ENCODE measurements at places on chromosomes 2 and 18.

DNA sequence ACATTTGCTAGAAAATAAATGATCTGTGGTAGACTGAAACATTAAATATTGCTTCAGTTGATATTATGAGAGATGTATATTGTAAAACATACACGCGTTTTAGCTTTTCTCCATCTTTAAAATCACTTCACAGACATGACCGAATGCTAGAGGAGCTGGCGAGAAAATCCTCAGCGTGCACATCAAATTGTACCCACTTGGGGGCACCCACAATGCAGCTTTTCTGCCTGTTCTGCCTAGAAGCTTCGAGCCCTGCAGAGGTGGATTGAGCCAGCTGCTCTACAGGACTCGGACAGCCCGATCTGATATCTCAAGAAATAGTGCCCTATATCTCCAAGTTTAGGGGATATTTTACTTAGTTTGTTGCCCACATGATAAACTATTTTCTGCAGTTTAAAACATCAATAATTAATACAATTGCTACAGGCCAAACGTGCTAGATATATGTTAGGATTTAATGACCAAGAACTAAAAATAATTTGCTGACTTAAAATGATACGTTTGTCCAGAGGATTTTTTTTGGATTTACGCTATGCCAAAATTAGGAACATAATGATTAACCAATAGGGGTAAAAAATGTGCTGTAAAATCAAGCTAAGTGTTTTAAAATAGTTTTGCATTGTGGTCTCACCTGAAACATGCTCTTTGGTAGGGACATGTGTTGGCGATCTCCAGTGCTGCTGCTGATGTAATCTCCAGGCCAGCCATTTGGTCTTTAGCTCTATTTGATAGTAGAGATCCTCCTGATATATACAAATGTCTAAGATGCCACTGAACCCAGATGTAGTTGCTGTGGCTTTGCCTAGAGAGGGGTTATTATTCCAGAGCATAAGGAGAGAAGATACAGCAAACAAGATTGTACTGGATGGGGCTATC lies 22.3 kb upstream of the ATP5MC3 start:
- no peak for DNase-seq

- DNase-seq: no peak
These were observed 163.2 kb upstream of the KLF7 start for GRCh38 chr2:207328944-207329386.

DNA sequence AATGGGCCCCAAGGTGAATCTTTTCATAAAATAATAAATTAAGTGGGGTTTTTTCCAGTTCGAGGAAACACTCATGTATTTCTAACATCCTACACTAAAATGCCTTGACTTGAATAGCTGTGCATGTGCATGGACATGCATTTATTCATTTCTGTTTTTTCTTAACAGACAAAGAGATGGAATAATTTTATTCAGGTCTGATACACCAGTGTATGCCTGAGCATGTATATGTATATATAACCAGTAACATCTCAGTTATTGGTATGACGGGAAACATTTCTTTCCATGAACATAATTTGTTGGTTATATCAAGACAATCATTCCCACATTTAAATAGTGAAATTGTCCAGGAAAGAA lies 468.7 kb upstream of the TNP1 start:
- DNase-seq: no peak

- DNase-seq: no peak
These were observed 36.9 kb upstream of the VWA3B start for GRCh38 chr2:98050070-98050469.

DNA sequence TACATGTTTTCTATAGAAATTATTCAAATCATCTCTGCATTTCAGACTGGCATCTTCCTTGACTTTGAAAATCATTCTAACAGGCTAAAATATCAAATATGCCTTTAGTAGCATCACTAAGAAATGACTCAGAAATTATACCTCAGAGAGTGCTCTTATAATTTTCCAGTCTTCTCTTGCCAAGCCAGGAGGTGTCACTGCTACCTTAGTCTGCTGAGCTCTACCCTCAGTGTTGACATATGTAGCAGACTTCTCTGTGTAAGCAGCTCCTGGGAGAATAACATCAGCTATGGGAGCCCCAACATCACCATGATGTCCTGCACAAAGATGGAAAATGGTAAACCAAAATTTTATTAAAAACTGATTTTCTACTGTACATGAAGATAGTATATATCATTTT lies 31.6 kb downstream of the NDUFS1 start:
- no peak for DNase-seq

DNA sequence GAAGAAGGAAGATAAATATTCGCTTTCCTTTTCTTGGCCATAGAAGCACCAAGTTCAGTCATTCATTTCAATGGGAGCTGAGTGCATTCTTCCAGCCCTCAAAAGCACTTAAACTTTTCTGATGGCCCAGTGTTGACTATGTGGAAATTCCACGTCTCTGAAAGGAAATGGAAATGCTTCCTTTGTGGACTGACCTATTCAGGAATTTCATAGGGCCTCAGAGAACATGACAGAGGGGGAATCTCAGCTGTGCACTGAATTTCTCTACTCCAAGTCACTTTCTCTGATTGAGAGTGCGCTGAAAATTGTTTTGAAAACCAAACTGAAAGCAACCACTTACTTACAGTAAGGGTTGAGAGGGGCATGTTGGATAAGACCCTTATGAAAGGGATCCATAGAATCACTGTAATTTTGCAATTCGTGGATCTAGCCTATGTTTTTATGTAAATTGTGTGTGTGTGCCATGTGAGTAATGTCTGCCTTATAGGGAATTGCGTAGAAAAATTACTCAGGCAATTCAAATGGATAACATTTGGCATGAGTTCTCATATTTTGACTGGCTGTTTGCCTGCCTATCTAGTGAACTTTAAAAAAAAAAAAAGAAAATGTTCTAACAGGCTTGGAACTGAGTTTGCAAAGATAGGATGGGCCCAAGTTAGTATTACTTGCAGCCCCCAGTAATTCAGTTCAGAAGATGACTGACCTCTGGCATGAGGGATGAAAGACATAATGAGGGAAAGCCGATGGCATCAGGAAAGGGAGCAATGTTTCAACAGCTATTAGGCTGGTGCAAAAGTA lies 437.0 kb downstream of the PTPRM start:
- no peak for DNase-seq

DNA sequence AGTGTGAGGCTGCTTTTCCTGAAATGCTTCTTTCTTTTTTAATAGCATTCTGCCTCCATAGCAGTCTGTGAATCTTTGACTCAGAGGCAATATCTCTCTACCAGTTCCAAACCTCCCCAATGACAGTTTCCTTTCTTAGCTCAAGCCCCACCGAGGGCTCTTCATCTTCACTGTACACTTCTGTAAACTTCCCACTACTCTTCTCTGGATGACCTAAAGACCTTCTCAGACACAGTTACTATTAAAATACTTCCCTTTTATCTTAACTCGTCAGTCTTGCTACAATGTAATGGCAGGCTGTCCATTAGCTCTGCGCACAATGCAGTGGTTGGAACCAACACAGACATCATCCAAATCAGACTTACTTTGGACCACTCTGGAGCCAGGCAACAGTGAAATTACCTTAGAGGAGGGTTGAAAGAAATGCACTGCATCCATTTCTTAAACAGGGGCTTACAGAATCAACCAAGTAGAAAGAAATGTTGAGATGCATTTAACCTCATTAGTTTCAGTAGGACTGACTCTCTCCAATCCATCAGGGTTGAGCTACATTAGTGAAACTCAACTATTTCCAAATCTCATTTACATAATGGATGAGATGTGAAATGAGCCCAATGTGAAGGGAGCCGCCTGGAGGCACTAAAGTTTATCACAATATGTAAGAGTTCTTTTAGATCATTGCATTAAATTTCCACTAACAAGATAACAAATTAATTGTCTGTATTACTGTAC lies 343.8 kb downstream of the SETBP1 start:
- no peak for DNase-seq

DNA sequence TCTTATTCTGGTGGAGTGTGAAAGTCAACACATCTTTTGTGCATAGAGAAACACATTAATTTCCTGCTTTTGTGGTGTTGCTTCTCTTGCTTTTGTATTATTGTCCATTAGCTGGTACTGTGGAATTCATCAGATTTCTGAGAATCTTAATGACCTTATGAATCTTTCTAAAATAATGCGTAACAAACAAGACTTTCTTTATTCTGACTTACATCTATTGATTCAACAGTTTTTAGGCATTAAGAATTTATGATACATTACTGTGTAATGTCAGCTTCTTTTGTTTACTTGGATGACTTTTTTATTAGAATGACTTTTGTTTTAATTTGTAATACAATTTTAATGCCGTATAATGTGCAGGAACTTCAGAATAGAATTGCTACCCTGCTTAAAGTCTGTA lies 43.4 kb downstream of the RAB10 start:
- DNase-seq: no peak

DNA sequence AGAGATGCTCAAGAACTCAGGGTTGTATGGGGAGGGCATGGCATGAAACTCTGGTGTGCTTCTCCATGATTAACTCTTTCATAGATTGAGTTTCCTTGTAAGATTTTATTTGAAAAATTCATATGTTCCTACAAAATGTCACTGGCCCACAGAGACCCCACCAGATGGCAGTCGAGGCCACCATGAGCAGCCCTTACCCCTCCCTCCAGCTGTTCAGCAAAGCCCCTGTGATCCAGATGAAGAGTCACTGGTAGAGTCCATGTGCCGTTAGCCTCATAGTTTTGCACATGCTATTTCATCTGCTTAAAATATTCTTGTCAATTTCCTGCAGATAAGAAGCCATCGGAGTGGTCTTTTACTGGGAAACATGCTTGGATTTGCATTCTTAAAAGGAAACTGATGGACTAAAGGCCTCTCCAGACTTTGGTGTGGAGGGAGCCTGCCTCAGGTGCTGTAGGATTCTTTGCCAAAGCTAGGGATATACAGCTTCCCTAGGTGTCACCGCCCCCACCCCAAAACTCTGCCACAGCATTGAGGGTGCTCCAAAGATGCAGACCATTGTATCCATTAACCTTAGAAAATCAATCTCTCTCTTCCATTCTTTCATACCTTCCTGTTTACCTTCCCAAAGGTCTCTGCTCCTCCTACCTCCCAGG lies 18.8 kb downstream of the ZNF385B start:
- no peak for DNase-seq

DNA sequence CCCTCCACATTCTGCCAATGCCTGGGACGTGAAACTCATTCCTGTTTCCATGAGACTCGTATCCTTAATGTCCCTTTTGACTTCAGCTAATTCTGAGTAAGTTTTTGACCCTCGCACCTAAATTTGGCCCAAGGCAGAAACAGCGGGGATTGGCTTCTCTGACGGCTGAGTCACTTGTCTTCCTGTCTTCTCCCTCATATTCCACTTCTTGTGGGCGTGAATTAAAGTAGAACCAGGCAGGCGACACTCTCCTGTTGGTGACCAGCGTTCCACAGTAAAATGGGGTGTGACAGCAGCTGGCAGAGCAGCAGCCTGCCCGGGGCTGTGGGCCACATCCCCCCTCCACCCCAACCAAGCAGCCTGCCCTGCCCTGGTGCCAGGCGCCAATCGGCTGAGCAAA lies 15.5 kb downstream of the TTC32 start:
- no peak for DNase-seq

DNA sequence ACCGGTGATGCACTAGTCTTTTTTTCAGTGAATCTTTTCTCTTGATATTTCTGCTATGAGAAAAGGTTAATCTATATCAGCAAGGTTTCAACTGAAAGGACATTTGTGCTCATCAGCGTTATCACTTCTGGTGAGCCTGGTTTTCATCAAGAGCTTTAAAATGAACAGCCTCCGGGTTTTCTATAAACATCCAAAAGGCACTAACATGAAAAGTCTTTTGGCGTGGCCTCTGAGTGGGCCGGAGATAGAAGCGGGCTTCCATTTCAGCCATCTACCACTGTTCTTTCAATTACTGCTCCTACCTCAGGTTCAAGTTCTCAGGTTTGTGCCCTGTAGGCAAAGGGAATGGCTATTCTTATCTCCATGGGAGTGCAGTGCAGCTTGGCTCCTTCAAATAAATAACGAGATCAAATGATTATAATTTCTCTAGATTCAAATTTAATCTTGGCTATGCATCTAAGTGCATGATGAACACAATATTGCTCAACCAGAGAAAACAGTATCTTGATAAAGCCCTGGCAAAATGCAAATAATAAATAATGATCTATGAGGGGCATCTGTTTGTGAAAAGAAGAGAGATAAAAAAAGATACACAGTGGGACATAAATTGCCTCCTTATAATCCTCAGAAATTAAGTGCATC lies 314.8 kb downstream of the CDH2 start:
- DNase-seq: no peak

- DNase-seq: no peak
These were observed 198.5 kb upstream of the HDAC4 start for GRCh38 chr2:239599299-239599698.

DNA sequence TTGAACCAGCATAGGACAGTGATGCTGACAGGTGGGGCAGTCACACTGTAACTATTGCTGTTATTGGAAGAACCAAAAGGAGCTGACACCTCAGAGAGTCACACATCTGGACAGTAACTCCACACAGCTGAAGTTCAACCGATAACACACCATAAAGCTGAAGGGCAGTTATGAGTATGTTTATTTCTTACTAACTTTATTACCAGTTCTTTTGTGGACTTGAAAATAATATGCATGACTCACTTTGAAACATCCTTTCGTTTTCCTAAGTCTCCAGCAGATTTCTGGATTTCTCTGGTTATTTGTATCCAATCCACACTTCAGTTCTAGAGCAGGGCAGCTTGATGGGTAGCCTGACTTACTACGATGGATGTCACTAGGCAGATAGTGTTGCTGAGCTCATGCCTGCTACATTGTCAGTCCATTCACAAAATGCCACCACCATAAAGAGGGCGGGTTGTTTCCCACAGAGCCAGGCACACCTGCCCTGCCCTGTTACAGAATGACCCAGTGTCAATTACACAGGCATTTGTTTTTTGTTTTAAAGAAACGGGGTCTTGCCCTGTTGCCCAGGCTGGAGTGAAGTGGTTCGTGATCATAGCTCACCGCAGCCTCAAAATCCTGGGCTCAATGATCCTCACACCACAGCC lies 8.4 kb upstream of the AGBL5 start:
- DNase-seq: no peak

- no peak for DNase-seq
These were observed 204.9 kb downstream of the EN1 start for GRCh38 chr2:118642501-118642900.

GRCh38 chr2:198657512-198658121 lies 800.1 kb downstream of the SATB2 start:
- no peak for DNase-seq

- no peak for DNase-seq
These were observed 31.2 kb upstream of the CDKL4 start for GRCh38 chr2:39275016-39275415.

DNA sequence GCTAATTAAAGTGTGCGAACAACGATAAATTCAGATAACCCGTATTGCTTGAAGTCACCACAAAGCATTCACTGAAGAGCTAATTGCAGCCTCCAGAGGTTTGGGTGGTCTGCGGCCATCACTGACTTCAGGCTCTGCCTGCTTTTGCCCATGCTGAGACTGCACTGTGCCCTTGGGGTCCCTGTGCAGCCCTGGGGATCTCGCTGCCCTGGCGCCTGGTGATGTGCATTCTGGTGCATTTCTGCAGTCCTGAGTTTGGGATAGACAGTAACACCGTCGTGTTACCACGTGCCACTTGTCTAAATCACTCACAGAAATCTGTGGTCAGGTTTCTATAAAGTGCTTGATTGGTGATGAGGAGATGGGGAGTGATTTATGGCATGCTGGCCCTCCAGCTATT lies 27.6 kb downstream of the LDLRAD4 start:
- DNase-seq: no peak

GRCh38 chr2:62334009-62334408 lies 138.1 kb downstream of the B3GNT2 start:
- no peak for DNase-seq
